NCI-H748 treated with DMSO at 0.1 percent for 48 hours (cell line): ENCODE measurements at places on chromosomes 7 and 10.
A peak's percentile ranks its signal among the peaks of the same experiment; 100 is the strongest.

DNA sequence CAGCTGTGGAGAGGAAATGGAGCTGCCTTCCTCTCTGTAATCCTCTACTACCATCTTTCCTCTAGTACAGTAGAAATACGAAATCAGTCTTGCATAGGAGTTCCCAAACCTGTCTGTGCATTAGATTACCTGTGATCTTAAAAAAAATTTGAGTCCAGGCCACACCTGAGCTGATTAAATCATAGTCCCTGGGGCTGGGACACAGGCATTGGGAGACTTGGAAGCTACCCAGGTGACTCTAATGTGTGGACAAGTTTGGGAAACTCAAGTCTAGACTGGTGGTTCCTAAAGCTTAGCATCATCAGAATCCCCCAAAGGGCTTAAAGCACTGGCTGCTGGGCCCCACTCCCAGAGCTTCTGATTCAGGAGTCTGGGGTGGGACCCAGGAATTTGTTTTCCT, 152.7 kb upstream of the GLI3 start:
- no peak for DNase-seq

DNA sequence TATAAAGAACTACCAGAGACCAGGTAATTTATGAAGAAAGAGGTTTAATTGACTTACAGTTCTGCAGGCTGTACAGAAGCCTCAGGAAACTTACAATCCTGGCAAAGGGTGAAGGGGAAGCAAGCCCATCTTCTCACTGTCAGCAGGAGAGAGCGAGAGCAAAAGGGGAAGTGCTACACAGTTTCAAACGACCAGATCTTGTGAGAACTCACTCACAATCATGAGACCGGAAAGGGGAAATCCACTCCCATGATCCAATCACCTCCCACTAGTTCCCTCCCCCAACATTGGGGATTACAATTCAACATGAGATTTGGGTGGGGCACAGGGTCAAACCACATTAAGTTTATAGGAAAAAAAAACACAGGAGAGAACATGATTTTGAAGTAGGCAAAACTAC, 222.1 kb upstream of the SHH start:
- no peak for DNase-seq

- no peak for DNase-seq
Observed at GRCh38 chr7:77391230-77391629, 24.9 kb downstream of the GSAP start.

DNA sequence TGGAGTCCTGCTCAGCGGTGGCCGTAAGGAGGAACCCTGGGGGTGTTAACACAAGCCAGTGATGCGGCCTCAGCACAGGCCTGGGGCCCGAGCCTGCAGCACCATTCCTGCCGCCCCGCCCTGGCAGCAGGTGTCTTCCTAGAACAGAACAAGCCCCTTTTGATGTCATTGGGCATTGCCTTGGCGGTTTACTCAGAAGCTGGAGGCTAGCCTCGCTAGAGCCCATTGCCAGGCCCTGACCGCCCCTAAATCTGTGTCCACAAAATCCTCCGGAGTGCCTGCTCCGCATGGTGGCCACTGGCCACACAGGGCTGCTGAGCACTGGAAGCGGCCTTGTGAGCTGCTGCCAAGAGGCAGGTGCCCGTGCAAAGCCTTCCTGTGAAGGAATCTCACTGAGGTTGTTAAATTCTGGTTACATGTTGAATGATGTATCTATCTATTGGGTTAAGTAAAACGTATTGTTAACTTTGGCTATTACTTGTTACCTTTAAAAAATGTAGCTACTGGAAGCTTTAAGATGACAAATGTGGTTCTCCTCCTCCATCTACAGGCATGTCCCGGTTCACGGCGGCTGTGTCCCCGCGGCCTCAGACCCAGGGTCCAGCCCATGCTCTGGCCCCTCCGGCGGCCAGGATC, 1.2 kb upstream of the INPP5A start:
- DNase-seq: no peak

DNA sequence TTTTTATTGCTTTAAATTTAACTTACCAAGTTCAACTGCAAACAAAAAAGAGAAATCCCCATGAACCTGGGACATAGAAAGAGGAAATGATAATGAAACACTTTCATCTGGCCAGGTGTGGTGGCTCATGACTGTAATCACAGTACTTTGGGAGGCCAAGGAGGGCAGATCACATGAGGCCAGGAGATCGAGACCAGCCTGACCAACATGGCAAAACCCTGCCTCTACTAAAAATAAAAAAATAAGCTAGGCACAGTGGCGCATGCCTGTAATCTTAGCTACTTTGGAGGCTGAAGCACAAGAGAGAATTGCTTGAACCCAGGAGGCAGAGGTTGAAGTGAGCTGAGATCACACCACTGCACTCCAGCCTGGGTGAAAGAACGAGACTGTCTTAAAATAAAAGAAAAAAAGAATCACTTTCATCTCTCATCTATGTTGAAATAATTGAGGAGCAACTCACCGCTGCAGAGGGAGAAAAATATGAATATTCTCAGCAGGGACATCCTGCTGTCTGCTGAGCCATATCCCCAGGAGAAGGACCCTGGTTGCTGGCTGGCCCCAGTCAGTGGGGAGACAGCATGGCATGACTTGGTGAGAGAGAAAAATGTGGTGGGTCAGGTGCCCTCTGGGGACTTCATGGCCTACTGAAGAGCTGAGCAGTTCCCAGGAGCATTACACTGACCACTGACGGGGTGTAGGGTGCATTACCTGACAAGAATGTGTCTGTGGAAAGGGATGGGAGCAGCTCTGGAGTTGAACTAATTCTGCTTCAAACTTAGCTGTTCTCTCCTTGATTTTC, 22.8 kb upstream of the TARP start:
- DNase-seq: no peak

DNA sequence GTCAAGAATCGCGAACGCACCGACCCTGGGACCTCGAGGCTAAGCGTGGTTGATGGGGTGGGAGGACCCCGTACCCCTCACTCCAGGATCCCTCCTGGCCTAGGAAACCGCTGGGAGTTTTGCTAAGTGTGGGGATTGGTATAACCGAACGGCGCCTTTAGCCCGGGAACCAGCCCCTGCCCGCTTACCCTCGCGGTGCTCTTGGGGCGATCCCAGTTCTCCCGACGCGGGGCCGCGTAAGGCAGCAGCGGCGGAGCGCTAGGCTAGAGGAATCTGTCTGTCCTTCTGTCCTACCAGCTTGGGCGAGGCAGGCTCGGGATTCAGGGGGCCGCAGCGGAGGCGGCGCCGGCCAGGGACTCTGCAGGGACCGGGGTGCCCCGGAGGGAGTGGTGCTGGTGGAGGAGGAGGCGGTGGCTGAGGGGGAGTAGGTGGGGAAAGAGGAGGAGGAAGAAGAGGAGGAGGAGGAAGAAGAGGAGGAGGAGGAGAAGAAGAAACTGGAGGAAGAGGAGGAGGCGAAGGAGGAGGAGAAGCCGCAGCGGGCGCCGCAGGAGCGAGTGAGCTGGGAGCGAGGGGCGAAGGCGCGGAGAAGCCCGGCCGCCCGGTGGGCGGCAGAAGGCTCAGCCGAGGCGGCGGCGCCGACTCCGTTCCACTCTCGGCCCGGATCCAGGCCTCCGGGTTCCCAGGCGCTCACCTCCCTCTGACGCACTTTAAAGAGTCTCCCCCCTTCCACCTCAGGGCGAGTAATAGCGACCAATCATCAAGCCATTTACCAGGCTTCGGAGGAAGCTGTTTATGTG, 439 bp upstream of the EMX2 start:
- no peak for DNase-seq

GRCh38 chr10:22720667-22721066, 6.3 kb upstream of the PIP4K2A start:
- no peak for DNase-seq

DNA sequence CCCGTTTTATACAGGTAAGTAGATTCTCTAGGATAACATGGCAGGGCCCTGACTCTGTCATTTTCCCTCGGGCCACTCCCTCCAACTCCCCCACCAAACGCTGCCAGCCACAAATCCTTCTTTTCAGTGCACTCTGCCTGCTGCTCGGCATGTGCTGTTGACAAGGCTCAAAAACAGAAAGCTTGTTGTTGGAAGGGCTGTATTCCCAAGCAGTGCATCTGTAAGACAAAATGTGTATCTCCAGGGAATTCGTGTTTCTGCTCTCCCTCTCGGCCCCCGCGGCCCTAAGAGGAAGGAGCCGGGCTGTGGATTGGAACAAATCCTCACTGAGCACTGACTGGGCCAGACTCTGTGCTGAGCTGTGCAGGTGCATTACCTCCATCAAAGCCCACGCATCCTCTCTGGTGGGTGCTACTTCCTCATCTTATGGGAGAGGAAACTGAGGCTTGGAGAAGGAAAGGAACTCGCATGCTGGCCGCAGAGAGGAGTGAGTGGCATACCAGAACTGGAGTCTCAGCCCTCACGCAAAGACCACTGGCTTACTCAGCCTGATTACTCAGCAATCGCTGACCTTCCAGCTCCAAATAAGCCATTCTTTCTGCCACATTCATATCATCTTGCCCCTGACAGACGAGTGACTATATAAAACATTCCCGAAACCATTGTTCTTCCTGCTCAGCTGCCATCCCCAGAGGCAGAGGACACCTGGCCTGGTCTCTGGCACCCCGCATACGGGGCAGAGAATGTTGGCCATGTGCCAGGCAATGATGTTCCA, 33.5 kb upstream of the ENO4 start:
- no peak for DNase-seq

GRCh38 chr10:63667596-63668480, 146.6 kb downstream of the REEP3 start:
- no peak for DNase-seq

DNA sequence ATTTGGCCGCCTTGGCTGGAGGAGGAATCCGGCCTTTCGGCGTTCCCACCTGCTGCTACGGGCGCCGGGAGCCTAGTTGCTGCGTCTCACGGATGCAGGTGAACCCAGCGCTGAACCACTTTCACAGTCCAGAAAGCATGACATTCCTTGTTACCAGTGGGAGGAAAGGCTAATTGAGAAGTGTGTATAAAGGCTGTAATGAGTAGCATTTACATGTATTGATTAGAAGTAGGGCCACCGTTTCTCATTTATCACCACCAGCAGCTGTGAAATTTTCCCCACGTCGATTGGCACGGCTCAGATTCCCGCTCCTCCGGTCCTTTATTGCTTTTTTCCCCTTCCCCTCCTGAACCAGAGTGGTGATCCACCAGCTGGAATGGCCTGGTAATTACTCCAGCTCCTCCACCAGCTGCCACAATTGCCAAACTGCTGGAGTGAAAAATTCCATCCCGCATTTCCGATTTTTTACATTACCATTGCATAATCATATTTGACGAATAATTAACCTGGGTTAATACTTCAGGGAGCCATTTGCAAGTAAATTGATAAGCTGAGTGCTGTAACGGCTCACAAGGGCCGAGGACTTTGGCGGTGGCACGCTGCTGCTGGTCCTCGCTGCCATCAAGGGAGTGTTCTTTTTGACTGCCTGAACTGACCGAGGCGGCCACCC, 153.3 kb downstream of the POU6F2 start:
- peak; percentile 70 for DNase-seq

GRCh38 chr7:130740606-130741005, 6.6 kb upstream of the KLF14 start:
- no peak for DNase-seq

- DNase-seq: no peak
Observed at GRCh38 chr10:94027197-94027596, 33.5 kb downstream of the PLCE1 start.

- no peak for DNase-seq
Observed at GRCh38 chr10:132487241-132488135, 50.1 kb upstream of the INPP5A start.

- DNase-seq: no peak
Observed at GRCh38 chr10:18497806-18498369, 153.5 kb downstream of the NSUN6 start.

DNA sequence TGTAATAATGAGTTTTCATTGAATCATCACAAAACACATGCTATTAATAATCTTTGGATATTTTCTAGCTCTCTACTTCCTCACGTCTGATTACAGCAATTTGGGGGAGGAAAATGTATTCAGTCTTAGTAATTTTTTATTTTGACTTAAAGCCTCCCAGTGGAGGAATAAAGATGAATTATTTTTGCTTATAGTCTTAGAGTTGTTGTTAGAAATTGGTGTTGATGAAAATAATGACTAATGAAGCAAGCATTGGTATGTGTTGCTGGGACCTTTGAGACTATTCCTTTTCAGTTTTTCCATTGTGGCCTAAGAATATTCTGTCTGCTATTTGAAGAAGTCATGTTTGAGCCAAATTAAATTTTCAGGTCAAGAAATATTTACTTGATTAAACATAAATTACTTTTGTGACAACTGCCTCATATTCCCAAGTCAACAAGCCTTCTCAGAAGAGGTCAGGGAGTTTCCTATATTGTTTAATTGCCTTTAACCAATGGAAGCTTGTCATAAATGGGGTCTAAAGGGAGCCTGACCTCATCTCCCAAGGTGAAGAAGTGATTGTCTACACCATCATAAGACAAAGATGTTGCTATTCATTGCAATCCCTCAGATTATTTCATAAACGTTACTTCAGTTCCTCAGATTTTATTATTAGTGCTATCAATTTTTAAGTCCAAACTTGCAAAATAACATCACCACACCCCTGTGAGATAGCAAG, 90.0 kb downstream of the ST7 start:
- no peak for DNase-seq

DNA sequence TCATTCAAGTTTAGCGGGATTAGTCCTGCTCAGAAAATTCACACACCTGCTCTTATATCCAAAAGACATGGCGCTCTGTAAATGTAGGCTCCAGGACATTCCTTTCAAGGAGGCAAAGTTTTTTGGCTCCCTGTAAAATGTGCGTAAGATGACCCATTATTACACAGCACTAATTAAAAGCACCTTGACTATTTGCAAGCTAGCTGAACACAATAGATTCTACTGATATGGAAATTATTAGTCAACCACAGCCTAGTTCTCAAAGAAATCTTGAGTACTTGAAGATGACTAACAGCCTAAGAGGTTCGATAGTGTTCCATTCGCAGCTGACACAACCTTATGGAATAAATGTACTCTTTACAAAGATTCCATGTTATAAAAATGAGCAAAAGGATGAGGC, 175.2 kb downstream of the BMPER start:
- no peak for DNase-seq

- DNase-seq: peak; percentile 80
Observed at GRCh38 chr7:121275204-121275603, 53.6 kb upstream of the WNT16 start.

- no peak for DNase-seq
Observed at GRCh38 chr10:93541402-93542357, 24.8 kb upstream of the FFAR4 start.

DNA sequence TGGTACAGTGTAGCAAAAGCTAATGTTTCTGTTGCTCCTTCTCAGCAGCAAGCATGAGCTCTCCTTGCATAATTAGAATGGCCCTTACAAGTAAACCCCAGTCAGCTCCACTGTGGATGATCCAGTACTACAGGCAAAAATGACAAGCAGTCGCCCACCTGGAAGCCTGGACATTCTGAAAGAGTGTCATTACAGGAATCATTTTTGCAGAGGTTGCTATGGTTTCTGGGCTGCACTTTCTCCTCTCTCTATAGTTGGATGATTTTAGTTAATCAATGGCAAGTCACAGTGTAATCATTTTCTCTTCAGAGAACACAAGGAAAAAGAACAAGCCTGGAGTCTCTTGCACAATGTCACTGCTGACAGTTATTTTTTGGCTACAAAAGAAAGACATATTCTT, 102.9 kb upstream of the MYO3A start:
- DNase-seq: no peak
